ENCODE measurements at places on chromosomes 7 and 10. TPM values are rescaled to one million over a fixed set of nuclear protein-coding genes. Genes with fewer than 3 reads are reported as not detected.

HOXA6 gene
- total RNA-seq = 4.4 TPM

GNGT1 gene
- total RNA-seq = 0.37 TPM

ECD gene
- 20.8 TPM for total RNA-seq

RRP12 gene
- 8.5 TPM for total RNA-seq

LRRN3 gene
- 2.1 TPM for total RNA-seq

NPY4R gene
- 1.1 TPM for total RNA-seq

ANK3 gene
- 3.3 TPM for total RNA-seq

SLC35B4 gene
- 24.7 TPM for total RNA-seq

RAB19 gene
- total RNA-seq = not detected

SLC13A1 gene
- total RNA-seq = not detected

CALML5 gene
- not detected for total RNA-seq

NKX1-2 gene
- total RNA-seq = not detected

ASZ1 gene
- not detected for total RNA-seq
